ENCODE measurements at places on chromosomes 7 and 10.

- no peak for DNase-seq
Measured at GRCh38 chr10:119414081-119414611, 128.4 kb downstream of the RGS10 start.

DNA sequence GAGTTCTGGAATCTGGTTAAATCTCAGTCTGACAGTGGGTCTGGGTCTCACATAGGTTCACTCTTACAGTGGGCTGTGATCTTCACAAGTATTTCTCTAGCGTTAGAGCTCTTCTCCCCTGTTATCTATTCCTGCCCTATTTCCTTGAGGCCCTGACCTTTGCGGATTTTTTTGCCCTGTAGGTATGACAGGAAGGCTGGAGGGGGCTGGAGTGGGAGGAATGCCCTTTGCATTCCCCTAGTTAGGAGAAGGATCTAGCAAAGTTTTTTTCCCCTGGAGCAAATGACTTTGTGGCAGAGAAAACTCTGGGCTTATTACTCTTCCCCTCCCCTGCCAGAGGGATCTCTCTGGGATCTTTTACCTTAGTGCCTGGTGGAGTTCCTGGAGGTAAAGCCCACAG lies 49.2 kb downstream of the GALNT11 start:
- no peak for DNase-seq

DNA sequence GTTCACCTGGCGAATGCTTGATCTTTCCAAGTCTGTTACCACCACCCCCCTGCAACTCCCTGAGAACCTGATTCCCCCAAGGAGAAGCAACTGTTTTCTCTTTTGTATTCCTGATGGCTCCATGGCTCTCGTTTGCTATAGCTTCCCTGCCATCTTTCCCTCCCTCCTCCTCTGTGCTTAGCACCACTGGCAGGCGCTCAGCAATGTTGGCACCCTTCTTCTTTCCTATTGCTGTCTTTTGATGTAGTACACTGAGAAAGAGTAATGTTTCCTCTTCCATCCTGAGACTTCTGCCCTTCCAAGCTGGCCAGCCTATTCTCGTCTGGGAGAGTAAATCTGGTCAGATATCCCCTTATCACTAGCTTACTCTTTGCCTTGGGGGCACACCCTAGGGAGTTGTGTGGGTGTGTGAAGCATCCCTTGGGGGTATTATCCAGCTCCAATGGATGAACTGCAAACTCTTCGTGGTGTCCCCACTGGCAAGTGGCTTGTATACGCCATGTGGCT lies 74.0 kb downstream of the BMPER start:
- DNase-seq = no peak

GRCh38 chr7:19397911-19398310 lies 252.7 kb upstream of the FERD3L start:
- DNase-seq = no peak

GRCh38 chr10:15485684-15486316 lies 114.7 kb upstream of the FAM171A1 start:
- DNase-seq = no peak

GRCh38 chr10:131681122-131681521 lies 219.7 kb upstream of the PPP2R2D start:
- no peak for DNase-seq

DNA sequence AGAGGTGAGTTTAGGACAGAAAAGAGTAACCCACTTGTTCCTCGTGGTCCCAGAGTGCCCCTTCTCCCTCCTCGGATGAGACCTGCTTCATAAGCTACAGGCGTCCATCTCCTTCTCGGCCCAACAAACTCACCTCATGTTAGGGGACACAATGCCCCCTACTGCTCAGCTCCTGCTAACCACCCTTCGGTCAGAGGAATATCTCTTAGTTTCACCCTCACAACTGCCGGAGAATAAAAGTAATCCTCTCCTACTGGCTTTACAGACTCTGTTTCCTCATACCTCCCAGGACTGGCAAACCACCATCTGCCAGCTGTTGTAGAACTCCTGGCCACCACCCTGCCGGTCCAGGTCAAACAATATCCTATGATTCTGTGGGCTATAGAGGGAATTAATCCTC lies 3.2 kb downstream of the AKR1B15 start:
- no peak for DNase-seq

GRCh38 chr7:101362334-101363195 lies at the start of gene COL26A1:
Gene COL26A1 (plus strand): TSS chr7:101362875. CDS start chr7:101363033, 158 bp downstream.
- DNase-seq = no peak

DNA sequence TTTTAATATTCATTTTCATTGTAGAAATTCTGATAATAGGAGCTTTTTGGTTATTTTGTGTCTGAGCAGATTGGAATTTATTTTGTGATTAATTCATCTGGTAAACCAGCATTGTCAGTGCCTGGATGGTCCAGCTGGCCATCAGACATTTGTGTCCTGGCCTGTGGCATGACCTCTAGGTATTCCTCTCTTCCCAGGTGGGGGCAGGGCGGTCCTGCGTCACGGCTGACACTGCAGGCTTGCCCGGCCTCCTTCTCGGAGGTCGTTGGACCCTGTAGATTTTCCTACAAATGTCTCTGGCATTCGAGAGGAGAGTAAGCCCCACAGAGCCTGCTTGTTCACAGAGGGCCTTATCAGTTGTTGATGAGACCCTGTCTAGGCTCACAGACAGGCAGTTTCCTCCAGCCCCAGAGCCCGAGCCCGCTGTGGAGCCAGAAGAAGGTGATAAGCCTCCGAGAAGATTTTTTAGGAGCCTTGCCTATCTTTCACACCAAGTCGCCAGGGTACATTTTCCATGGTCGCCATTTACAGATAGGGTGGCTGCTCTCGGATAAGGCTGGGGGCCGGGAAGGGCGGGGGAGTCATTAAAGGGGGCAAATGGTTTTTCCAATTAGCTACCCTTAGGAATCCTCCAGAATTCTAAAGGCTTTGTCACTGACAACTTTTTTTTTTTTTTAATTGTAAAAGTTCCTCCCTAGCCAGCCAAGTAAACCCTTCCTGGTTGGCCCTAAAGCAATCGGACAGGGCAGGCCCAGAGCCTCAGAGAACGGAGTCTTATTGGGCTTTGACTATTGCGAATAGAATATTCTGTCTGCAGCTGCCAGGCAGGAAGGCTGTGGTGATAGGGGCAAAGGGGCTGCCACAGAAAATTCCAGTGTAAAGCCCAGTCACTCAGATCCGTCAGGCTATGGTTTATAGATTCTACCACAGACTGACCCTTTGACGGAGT lies 78.1 kb upstream of the TBX20 start:
- no peak for DNase-seq

- DNase-seq = no peak
Measured at GRCh38 chr10:84270708-84271107, 25.9 kb downstream of the RGR start.

DNA sequence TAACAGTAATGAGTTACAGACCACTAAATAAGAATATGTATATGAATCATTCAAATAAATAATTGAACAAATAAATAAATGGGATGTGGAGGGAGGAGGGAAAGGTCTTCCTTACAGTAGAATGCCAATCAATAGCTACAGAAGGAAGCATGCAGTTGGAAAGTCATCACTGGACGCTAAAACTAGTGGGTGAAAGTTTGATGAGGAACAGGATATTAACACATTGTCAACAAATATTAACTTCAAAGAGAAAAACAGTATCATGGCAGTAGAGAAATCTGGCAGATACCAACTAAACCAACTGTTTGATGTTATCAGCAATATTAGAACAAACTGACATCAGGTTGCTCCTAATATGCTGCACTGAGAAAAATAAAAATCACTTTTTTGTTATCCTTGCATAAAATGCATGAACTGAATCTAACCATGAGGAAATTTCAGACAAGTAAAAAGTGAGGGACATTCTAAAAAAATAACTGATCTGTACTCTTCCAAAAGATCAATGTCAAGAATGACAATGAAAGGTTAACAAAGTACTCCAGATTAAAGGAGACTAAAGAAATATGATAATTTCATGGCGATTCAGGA lies 94.1 kb downstream of the ZFAND4 start:
- no peak for DNase-seq

GRCh38 chr7:30859940-30860496 lies 51.6 kb upstream of the AQP1 start:
- no peak for DNase-seq

GRCh38 chr10:126770809-126771208 lies 100.3 kb upstream of the C10orf90 start:
- no peak for DNase-seq

DNA sequence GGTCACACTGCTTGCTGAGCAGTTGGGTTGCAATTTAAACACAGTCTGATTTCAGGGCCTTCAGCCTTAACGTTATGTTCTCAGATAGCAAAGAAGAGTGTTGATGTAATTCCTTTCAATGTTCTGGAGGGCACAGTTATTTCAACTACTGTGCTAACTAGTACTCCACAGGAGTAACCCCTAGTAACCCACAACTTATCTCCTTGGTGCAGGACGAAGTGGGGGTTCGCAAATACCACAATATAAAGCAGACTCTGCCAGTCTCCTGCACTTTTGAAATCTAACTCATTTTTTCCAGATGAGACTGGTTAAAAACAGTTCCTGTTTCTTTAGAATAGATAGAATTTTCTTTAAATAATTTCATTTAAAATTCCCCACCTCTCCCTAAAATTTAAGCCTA lies 47.1 kb upstream of the NCAPG2 start:
- DNase-seq = no peak

DNA sequence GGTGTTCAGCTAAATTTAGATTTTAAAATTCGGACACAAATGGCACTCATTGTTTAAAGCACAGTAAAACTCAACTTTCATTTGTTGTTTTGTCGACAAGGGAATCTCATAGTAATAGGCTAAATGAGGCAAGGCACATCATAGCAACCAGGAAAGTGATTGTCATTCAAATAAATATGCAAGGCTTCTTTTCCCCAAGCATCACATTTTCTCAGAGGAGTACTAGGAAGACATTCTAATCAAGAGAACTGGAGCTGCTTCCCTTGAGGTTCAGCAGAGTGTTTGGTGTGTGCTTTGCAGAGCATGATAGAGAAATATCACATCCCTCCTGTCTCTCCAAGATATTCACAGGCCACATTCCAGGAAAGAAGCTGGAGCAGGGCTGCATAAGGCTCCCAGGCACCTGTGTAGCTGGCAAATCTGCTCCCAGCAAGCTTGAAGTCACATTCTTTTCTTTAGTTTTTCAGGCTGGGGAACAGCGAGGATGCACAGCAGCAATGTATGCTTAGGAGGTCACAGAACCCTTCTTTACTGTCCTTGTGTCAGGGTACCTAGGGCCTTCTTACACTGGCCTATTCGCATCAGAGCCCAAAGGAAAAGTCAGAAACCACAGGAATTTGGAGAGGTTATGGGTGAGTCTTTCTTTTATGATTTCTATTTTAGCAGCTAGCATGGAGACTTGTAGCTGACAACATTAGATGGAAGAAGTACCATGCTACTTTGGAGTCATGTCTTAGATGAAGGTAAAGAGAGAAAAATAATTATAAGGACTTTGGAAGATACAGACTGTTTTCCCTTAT lies 95.9 kb upstream of the HDAC9 start:
- no peak for DNase-seq

DNA sequence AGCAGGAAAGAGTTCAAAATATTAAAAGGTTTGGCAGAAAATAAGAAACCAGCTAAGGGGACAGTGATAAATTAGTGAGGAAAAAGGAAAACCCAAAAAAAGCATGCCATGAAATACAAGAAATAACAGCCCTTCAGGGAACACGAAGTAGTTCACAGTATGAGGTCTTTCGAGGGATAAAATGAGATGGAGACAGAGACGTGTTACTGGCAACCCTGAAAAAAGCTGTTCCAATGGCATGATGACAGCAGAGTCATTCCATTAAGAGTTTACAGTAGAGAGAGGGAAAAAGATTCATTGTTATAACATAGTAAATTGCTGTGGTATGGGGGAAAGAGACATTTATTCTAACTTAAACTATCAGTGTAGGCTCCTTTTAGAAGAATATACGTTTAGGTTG lies 391.2 kb downstream of the ANKRD7 start:
- DNase-seq = no peak
